ENCODE measurements at places on chromosomes 16 and 17.
A peak's percentile ranks its signal among the peaks of the same experiment; 100 is the strongest.

- DNase-seq: no peak
- peaks cover 27% of the 10 kb centered on the region for H3K27me3 ChIP-seq
- H3K36me3 ChIP-seq: no peaks in the 10 kb centered on the region
- no peak overlapping the region for H3K27ac ChIP-seq
- H3K4me1 ChIP-seq: no peaks in the 10 kb centered on the region
Measured at GRCh38 chr17:17377071-17377967, 74.1 kb downstream of the NT5M start.

- no peaks in the 10 kb centered on the region for H3K27me3 ChIP-seq
- no peaks in the 10 kb centered on the region for H3K4me1 ChIP-seq
- H3K36me3 ChIP-seq: no peaks in the 10 kb centered on the region
- no peak for DNase-seq
- no peak overlapping the region for H3K27ac ChIP-seq
Measured at GRCh38 chr16:79473456-79473855, 127.1 kb downstream of the MAF start.

- peaks cover 11% of the 10 kb centered on the region for H3K27me3 ChIP-seq
- H3K36me3 ChIP-seq: peaks cover 19% of the 10 kb centered on the region
- H3K27ac ChIP-seq: no peak overlapping the region
- H3K4me3 ChIP-seq: no peak overlapping the region
- no peak for DNase-seq
Measured at GRCh38 chr17:76388966-76389888, 4.8 kb downstream of the SPHK1 start.

DNA sequence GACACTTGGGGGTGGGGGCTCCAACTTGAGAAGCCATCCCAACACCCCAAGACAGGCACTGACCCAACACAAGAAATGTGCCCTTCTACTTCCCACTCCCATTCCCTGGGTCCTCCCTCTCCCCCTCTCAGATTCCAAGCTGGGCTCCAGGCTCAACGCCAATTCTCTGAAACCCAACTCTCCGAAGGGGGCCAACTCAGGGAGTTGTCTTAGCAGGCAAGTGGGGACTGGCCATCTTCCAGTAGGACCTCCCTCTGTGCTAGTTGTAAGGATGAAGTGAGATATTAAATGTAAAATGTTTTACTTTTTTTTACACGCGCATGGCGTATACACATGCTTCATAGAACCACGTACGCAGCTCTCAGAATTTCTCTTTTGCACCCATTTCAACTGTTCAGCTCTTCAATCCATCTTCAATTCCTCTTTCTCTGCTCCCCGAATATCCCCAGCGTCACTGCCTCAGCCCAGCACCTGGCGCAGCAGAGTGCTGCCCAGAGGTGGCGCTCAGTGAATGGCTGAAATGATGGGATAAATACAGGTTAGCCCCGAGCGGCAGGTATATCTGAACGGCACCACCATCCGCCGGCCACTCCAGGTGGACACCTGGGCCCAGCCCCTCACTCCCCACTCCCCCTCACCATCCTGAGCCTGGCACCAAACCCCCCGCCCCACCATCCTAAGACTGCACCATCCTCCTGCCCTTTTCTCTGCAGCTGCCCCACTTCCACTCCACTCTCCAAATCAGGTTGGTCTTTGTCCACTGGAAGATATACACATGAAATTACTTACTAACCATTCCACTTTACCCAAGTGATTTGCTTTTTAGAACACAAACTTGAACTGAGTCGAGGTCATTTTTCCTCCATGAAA lies 43.9 kb upstream of the TNRC6C start:
- DNase-seq: peak; percentile 7
- H3K4me3 ChIP-seq: no peak overlapping the region
- no peak overlapping the region for H3K27ac ChIP-seq

GRCh38 chr17:46056800-46057304 lies 57.8 kb downstream of the STH start:
- DNase-seq: peak; percentile 45
- H3K27me3 ChIP-seq: no peaks in the 10 kb centered on the region
- H3K27ac ChIP-seq: peak overlapping the region; percentile 7
- H3K4me1 ChIP-seq: peaks cover 14% of the 10 kb centered on the region
- peaks cover 3% of the 10 kb centered on the region for H3K36me3 ChIP-seq

DNA sequence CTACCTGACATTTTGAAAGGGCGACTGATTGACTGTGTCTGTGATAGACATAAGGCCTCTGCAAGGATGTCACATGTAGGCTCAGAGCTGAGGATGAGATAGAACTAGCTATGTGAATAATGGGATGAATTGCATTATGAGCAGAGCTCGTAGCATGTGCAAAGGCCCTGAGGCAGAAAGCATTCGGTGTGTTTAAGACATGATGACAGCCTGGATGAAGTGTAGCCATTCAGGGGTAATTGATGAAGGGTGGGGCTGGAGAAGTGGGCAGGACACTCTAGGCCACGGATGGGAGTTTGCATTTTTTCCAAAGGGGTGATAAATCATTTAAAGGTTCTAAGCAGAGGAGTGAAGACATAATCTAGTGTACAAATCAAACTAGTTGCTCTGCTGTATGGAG lies 62.6 kb downstream of the USP43 start:
- no peaks in the 10 kb centered on the region for H3K36me3 ChIP-seq
- no peaks in the 10 kb centered on the region for H3K4me1 ChIP-seq
- H3K27ac ChIP-seq: no peak overlapping the region
- H3K27me3 ChIP-seq: no peaks in the 10 kb centered on the region
- no peak for DNase-seq
- no peak overlapping the region for H3K4me3 ChIP-seq

- H3K4me1 ChIP-seq: peaks cover 33% of the 10 kb centered on the region
- no peak for DNase-seq
- no peaks in the 10 kb centered on the region for H3K27me3 ChIP-seq
- no peak overlapping the region for H3K4me3 ChIP-seq
- no peak overlapping the region for H3K27ac ChIP-seq
Measured at GRCh38 chr17:77383613-77384608, 243.1 kb downstream of the SEC14L1 start.

DNA sequence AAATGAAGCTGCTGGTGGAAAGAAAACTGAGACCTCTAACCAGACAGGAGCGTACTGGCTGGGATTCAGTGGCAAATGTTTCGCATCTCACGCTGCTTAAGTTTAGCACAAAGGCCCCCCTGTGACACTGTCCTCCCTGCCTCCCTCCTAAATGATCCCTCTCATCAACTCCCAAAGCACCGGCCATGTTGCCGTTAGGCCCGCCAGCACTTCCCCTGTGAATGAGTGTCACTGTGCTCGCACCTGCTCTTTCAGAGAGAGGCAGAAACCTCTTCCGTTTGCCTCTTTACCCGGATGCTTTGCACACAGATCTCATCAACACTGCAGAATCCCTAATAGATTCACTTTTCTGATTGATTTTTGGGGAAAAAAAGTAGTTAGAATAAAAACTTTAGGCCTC lies 26.5 kb downstream of the MBTPS1 start:
- H3K27ac ChIP-seq: no peak overlapping the region
- H3K27me3 ChIP-seq: no peaks in the 10 kb centered on the region
- DNase-seq: no peak
- H3K4me3 ChIP-seq: no peak overlapping the region

GRCh38 chr17:62715882-62716390 lies 88.5 kb downstream of the MRC2 start:
- no peak overlapping the region for H3K27ac ChIP-seq
- DNase-seq: no peak
- peaks cover 49% of the 10 kb centered on the region for H3K4me1 ChIP-seq
- H3K36me3 ChIP-seq: no peaks in the 10 kb centered on the region

GRCh38 chr16:73054813-73055482 lies 7.0 kb upstream of the ZFHX3 start:
- DNase-seq: no peak
- H3K4me1 ChIP-seq: peaks cover 60% of the 10 kb centered on the region
- H3K27ac ChIP-seq: peak overlapping the region; percentile 60
- H3K4me3 ChIP-seq: no peak overlapping the region
- H3K36me3 ChIP-seq: no peaks in the 10 kb centered on the region
- no peaks in the 10 kb centered on the region for H3K27me3 ChIP-seq

GRCh38 chr17:17928398-17929287 lies 43.6 kb downstream of the TOM1L2 start:
- H3K4me1 ChIP-seq: peaks cover 24% of the 10 kb centered on the region
- no peaks in the 10 kb centered on the region for H3K36me3 ChIP-seq
- H3K4me3 ChIP-seq: no peak overlapping the region
- DNase-seq: no peak

DNA sequence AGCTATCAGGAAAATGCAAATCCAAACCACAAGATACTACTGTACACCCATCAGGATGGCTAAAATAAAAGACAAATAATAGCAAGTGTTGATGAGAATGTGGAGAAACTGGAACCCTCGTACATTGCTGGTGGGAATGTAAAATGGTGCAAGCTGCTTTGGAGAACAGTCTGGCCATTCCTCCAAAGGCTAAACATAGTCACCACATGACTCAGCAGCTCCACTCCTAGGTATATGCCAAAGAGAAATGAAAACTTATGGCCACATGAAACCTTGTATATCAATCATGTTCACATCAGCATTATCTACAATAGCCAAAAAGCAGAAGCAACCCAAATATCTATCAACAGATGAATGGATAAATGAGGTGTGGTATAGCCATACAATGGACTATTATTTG lies 28.5 kb downstream of the VAC14 start:
- H3K27ac ChIP-seq: no peak overlapping the region
- no peak for DNase-seq
- H3K36me3 ChIP-seq: no peaks in the 10 kb centered on the region
- H3K4me3 ChIP-seq: no peak overlapping the region

- H3K36me3 ChIP-seq: no peaks in the 10 kb centered on the region
- no peak for DNase-seq
- H3K27me3 ChIP-seq: no peaks in the 10 kb centered on the region
- no peaks in the 10 kb centered on the region for H3K4me1 ChIP-seq
Measured at GRCh38 chr17:2172077-2172851, 117.4 kb downstream of the HIC1 start.

GRCh38 chr17:57861000-57861789 lies 11.4 kb upstream of the MRPS23 start:
- peak; percentile 75 for DNase-seq
- peak overlapping the region; percentile 38 for H3K4me3 ChIP-seq
- peak overlapping the region; percentile 79 for H3K27ac ChIP-seq
- H3K36me3 ChIP-seq: no peaks in the 10 kb centered on the region
- peaks cover 54% of the 10 kb centered on the region for H3K4me1 ChIP-seq

- no peaks in the 10 kb centered on the region for H3K27me3 ChIP-seq
- no peaks in the 10 kb centered on the region for H3K36me3 ChIP-seq
- no peak overlapping the region for H3K4me3 ChIP-seq
Measured at GRCh38 chr17:39622380-39623006, 4.3 kb upstream of the PPP1R1B start.

GRCh38 chr17:7315570-7316235 lies 543 bp upstream of the GPS2 start:
- H3K27ac ChIP-seq: peak overlapping the region; percentile 93
- peaks cover 49% of the 10 kb centered on the region for H3K36me3 ChIP-seq
- peak overlapping the region; percentile 81 for H3K4me3 ChIP-seq
- no peak for DNase-seq
- peaks cover 19% of the 10 kb centered on the region for H3K4me1 ChIP-seq

GRCh38 chr17:11369575-11369974 lies 128.6 kb downstream of the SHISA6 start:
- no peaks in the 10 kb centered on the region for H3K27me3 ChIP-seq
- no peak overlapping the region for H3K27ac ChIP-seq
- no peaks in the 10 kb centered on the region for H3K36me3 ChIP-seq
- no peak for DNase-seq
- H3K4me3 ChIP-seq: no peak overlapping the region

DNA sequence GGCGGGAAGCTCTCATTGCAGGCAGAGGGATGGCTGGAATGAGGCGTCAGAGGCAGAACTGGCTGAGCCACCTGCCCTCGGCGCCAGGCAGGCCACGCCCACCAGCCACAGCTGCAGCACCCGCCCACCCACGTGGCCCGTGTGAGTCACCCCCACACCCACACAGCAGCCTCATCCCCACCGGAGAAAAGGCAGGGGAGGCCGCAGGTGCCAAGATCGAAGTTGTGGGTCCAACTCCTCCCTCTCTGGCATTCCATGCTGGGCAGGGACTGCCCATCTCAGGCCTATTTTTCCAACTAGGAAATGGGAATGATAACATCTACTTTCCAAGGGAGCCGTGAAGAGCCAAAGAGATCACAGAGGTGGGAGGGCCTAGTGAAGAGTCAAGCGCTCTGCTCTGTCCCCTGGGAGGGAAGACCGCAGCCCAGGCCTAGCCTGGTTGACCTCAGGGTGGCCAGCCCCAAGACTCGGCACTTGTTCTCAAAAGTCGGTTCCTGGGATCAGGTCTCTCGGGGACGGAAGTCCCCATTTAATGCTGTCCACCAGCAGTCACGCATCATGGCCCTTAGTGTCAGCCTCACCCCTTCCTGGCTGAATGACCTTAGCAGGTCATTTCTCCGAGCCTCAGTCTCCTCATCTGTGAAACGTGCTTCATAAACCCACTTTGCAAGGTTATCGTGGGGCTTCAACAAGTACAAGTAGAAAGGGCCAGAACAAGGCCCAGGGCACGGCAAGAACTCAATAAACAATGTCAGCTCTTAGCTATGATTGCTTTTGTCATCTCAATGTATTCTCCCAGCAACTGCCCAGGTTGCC lies at the start of gene TRPV3:
TSS of gene TRPV3 (minus strand) at position 45 of the 816 bp plus-strand sequence. CDS start 2,962 bp downstream, outside the sequence.
- no peaks in the 10 kb centered on the region for H3K36me3 ChIP-seq
- H3K4me1 ChIP-seq: peaks cover 9% of the 10 kb centered on the region
- peak; percentile 21 for DNase-seq
- H3K4me3 ChIP-seq: no peak within 1 kb of the TSS

DNA sequence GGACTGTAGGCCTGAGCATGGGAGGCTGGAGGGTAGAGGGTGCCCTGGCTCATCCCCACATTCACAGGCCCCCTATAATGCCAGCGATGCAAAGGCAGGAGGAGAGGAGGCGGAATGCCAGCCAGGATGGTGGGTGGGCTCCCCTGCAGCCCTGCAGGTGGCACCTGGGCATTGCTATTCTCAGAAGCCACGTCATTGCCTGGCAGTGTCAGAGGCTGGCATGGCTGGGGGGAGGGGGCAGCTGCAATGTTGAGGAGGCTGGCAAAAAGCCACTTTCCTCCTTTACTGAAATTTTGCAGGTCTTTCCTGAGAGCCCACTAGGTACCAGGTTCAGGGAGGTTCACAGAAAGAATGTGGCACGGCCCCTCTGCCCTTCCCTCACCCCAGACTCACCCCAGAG lies 36.2 kb downstream of the RAB11FIP4 start:
- H3K27ac ChIP-seq: no peak overlapping the region
- no peaks in the 10 kb centered on the region for H3K36me3 ChIP-seq
- no peak overlapping the region for H3K4me3 ChIP-seq
- H3K4me1 ChIP-seq: no peaks in the 10 kb centered on the region
- DNase-seq: no peak
- H3K27me3 ChIP-seq: no peaks in the 10 kb centered on the region

- no peak overlapping the region for H3K27ac ChIP-seq
- DNase-seq: no peak
- no peak overlapping the region for H3K4me3 ChIP-seq
- no peaks in the 10 kb centered on the region for H3K27me3 ChIP-seq
Measured at GRCh38 chr16:89883346-89884040, 10.1 kb downstream of the TCF25 start.
